ENCODE measurements at places on chromosomes 4 and X.

GRCh38 chrX:154084449-154085300 lies 12.8 kb downstream of the MECP2 start:
- no peak for DNase-seq

- DNase-seq = no peak
These were observed 60.8 kb upstream of the XAGE1B start for GRCh38 chrX:52577464-52578173.

DNA sequence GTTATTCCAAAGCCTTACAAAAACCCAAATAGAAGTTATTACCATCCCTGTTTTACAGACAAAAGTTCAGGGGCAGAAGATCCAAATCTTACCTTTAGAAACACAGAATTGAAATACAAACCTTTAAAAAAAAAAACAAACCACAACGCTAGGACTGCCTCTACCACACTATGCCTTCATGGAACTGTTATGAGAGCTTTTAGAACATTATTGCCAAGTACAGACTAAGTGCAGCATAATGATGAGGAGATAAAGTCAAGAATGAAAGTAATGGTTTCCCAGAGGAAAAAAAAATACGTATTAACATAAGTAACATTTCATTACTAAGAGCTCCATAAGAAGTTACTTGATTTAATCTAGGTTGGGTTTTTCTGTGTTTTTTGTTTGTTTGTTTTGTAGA lies 34.3 kb downstream of the TSPAN5 start:
- no peak for DNase-seq

- DNase-seq = no peak
These were observed 1506.3 kb downstream of the ADGRL3 start for GRCh38 chr4:62706423-62706822.

- peak; percentile 10 for DNase-seq
These were observed 12.7 kb upstream of the PAQR3 start for GRCh38 chr4:78951862-78952472.

DNA sequence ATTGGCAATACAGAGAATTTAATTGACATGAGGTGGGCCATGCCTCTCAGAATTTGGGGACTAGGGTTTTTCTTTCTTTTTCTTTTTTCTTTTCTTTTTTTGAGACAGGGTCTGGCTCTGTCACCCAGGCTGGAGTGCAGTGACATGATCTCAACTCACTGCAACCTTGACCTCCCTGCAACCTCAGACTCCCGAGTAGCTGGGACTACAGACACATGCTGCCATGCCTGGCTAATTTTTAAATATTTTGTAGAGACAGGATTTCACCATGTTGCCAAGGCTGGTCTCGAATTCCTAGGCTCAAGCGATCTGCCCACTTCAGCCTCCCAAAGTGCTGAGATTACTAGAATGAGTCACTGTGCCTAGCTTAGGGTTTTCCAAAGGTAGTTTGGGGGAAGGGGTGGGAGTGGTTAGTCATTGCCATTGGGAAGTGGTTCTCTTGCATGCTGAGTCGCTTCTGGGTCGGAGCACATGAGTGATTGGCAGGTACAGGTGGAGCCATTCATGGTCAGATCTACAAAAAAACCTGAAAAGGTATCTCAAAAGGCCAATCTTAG lies 54.5 kb downstream of the MID2 start:
- no peak for DNase-seq

- no peak for DNase-seq
These were observed 432.2 kb downstream of the SMARCA1 start for GRCh38 chrX:129091097-129091496.

DNA sequence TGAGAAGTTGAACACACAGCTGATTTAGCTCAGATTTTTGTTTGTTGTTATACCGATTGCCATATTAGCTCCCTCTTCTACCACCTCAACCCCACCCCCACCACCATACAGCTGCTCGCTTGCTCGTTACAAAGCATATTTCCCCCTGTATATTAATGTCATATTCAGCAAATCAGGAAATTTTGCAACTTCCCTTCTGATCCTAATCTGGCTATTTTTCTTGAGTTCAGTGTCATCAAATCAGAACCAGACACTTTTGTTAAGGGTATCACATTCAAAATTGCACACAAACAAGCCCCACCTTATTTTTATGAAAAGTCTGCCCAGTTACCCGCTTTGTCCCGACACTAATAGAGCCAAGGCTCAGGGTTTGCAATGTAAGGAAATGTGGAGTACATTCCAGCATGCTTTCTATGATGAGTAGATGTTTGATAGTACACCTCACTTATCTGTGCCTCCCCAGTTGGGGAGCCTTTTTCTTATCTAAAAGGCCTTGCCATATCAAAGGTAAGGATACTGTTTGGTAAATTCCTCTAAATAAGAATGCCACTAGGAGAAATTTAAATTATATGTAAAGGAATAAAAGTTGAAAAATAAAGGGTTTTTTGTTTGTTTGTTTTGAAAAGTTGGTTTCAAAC lies 212.2 kb downstream of the CBR4 start:
- DNase-seq = no peak

DNA sequence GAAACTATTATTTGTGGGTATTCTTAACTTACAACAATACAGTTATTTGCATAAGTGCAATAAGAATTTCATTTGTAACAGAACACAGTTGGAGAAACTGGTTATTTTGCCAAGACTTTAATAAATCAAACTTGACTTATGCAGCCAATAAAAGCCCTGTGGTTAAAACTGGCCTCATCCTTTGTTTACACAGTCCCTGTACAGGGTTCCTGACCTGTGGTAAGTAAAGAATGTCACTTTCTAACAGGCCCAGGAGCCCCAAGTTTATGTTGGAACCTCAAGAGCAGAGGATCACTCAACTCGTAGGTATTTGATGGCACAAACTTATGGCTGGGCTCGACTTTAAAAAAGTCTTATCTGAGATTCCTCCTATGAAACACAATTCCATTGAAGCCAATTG lies 88.6 kb upstream of the PTCHD1 start:
- no peak for DNase-seq

DNA sequence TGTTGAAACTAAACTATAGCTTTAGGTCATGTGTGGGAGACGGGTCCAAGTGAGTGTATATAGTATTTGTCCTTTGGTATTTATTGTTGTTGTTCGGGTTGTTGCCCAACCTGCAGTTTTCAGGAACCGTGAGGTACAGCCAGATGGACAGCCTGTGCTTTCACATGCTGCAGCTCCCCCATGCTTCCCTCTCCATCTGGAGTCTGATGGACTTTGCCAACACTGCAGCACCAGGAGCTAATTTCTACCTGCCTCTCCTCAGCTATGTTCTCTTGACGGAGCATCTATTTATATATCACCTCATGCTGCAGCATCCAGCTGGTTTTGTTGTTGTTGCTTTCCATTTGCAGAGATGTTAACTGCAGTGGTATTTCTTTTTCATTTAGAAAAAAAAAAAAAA lies 80.1 kb downstream of the TLL1 start:
- DNase-seq = no peak

DNA sequence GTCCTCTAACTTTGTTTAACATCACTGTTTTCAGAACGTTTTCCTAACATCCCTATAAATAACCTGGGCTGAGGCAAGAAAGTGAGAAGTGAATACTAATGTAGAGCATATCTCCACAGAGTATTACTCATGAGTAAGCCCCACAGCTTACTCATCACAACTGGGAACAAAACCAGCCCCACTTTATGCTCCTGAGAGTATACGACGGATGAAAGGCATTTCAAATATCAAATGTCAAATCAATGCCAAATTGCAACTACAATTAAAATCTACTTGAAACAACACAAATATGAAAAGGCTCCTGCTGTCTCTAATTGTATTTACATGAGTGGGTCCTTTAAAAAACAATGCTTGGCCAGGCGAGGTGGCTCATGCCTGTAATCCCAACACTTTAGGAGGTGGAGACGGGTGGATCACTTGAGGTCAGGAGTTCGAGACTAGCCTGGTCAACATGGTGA lies 41.2 kb downstream of the SH3RF1 start:
- DNase-seq = peak; percentile 93
